Gastrocnemius medialis (tissue), 4 donors: ENCODE measurements at places on chromosomes 7 and 10.

- DNase-seq, result no peak
Observed at GRCh38 chr10:53079283-53079682, 306.7 kb upstream of the MBL2 start.

- no peak for DNase-seq
Observed at GRCh38 chr10:75682649-75683557, 251.5 kb downstream of the LRMDA start.

DNA sequence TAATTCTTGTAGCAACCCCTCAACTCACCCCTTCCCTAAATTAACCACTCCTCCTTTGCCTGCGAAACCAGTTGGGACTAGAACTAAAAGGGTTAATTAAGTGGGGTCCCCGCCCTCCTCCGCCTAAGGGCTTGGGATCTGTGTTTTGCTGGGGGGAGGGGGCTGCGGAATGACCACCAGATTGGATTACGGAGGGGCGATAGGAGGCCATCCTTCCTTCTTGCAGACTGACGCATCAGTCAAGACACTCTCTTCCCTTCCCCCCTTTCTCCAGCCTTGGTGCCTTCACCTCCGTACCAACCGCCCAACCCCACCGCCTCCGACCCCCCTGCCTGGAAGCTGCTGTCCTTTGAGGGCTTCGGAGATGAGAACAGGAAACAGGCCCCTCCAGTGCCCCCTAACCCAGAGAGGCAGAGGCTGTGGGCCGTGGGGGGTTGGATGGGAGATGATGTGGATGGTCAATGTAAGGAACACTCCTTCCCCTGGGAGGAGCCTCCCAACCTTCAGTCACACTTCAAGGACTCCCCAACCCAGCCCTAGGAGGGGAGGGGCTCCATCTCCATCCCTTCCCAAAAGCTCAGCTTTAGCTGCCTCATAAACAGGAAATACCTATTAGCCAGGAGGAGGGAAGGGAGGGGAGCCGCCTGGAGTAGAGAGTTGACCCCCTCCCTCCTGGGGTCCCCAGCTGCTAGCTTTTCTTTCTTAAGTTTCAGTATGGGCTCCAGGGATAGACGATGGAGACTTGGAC is 997 bp upstream of the LDB1 start:
- peak; percentile 49 for DNase-seq

DNA sequence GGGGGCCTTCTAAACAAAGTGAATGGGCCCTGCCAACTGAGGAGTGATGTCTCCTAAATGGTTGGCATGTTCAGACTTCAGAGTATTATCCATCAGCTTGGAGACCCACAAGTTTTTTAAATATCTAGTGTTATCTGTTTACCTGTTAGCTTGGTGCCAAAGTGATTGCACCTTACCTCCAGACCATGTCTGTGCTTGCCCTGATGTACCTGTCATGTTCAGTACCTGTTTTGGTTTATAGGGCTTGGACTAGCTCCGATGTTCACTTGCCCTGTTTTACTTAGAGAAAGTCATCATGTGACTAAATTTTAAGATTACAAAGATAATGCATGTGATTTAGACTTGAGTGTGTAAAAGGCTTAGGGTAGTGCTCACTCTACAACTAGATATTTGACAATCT is 67.7 kb downstream of the CNNM2 start:
- DNase-seq, result no peak

- no peak for DNase-seq
Observed at GRCh38 chr7:74399006-74399405, 54.7 kb upstream of the GTF2IRD1 start.

- DNase-seq, result no peak
Observed at GRCh38 chr10:86067436-86068050, 299.1 kb downstream of the GRID1 start.

DNA sequence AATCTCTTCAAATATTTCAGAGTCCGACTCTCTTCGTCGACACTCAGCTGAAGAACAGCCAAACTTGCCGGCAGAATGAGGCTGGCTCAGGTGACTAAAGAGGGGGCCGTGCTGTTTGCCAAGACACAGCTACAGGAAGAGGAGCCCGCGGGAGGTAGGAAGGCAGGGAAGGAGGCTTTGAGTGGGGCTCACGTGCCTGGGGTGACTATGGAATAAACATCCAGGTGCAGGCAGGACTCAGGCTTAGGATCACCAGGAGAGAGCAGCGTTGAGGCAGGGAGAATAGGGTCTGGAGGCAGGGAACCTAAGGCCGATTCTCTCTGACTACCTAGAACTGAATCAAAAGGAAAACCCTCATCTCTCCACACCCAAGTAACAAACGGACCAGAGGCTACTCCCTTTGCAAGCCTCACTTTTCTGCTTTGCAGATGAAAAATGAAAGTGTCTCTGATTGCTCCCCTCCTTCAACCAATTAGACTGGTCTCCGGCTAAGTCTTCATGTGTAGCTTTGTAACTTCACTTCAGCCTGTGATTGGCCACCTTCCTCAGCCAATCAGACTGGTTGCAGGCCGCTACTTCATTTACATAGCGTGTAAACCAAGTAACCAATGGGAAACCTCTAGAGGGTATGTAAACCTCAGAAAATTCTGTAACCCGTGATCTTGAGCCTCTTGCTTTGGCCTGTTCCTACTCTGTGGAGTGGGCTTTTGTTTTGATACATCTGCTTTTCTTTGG is 19.7 kb upstream of the BNIP3 start:
- no peak for DNase-seq

DNA sequence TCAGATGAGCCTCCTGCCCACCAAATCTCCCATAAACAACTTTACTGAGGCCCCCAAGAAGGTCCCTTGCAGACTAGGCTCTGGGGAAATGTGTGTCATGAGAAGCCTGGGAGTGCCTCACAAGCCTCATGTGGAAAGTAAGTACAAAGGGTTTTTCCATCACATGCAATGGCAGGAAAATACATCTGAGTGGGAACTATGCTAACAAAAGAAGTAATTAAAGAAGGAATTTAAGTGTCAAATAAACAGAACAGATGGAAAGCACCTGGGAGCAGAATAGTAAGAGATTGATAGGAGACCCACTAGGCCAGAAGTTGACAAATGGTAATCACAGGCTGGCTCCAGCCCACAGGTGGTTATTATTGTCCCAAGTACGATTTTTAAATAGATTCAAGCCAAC is 20.5 kb downstream of the GSAP start:
- no peak for DNase-seq

DNA sequence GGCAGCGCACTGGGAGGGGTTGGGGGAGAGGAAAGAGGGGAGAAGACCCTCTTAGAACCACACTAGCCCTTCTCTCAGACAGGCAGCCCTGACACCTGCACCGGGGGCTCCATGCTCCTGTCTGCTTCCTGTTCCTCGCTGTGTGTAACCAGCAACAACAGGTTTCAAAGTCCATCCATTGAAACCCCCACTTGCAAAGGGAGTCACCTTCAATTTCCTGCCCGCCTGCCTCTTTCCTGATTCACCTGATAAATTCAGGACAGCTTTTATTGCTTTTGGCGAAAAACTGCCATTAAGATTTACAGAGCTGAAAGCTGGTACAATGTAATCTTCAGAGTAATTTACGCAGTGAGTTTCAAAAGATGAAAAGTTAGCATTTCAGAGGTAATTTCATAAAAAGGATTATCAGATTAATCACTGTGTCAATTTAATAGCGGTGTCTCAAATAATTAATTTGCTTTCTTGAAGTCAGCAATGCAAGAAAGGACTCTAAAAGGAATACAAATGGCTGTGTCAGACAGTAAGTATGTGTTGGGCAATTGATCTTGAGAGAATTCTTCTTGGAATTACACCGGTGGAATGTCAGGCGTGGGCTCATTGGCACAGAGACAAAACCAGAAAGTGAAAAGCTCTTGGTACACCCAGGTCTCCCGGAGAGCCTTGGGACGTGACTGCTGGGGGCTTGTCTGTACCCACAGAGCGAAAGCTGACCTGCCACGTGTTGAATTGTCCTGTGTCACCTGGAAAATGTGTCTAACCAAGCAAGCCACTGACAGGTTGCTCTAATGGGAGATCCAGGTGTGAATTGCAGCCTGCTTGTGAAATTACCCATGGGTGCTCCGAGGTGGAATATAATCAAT is 60.7 kb downstream of the TMEM209 start:
- no peak for DNase-seq

GRCh38 chr10:122490786-122491680 is 29.7 kb downstream of the HTRA1 start:
- DNase-seq, result no peak

DNA sequence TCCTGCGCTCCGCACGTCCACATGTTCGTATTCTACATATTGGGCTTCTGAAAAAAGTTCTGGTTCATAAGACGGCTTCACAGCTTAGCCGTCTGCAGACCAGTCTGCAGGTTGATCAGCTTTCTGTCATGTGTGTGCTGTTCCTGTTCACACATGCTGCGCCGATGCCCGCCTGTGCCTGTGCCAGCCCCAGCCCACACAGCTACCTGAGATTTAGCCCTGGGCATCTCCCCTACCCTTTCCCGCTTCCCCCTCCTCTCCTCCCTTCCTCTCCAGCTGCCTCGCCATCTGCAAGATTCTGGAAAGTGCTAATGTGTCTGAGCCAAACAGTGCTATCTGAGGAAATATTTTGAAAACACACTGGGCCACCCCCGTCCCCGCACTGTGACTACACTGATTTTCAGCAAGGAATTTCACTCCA is 7.1 kb downstream of the CHST3 start:
- DNase-seq, result no peak
